ENCODE measurements at places on chromosomes 1 and 21. TPM values are rescaled to one million over a fixed set of nuclear protein-coding genes. Genes with fewer than 3 reads are reported as not detected.

RGS16 gene
- 8.7 TPM for polyA plus RNA-seq

OR10J1 gene
- polyA plus RNA-seq = not detected

DNA sequence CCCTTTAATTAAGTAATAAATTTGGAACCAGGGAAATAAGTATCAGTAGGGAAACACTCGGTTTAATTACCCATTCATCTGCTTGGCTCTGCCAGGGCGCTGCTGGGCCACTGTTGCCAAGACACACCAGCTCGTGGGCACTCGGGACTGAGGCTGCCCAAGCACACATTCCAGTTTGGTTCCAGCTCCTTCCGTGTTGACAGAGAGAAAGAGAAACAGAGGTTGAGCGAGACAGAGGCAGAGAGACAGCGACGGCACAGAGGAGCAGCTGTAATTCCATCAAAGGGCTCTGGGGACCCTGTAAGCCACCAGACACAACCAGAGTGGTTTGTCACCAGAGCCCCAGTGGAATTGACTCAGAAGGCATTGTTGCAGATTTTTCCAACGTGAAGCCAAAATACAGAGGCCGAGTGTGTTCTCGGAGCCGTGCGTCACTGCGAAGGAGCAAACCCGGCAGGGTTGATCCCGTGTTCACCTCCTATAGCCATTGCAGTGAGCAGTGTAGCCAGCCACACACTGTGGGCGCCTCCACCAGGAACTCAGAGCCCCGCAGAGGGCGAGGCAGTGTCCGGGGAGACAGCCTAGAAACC lies 33.5 kb downstream of the SYF2 start:
- no peak for DNase-seq

- DNase-seq = no peak
These were observed 10.6 kb downstream of the PADI1 start for GRCh38 chr1:17215545-17215890.

DNA sequence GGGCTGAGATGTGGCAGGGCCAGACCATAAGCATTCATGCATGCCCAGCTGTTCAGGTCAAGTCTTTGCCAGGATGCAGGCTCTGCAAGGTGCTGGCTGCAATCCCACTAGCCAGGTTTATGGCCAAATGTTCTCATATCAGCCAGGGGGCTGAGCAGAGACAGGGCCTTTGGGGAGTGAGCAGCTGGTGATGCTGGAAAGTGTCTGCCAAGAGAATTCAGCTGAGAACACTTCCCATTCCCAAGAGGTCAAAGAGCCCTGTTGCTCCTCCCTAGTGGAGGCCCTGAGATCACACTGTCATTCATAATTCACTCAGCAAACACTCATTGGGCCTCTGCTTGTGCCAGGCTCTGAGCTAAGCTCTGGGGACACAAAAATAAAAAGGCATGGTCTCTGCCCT lies 150.3 kb downstream of the DMRTA2 start:
- no peak for DNase-seq

- DNase-seq = no peak
These were observed 8.5 kb downstream of the ZBTB48 start for GRCh38 chr1:6588128-6588892.

DNA sequence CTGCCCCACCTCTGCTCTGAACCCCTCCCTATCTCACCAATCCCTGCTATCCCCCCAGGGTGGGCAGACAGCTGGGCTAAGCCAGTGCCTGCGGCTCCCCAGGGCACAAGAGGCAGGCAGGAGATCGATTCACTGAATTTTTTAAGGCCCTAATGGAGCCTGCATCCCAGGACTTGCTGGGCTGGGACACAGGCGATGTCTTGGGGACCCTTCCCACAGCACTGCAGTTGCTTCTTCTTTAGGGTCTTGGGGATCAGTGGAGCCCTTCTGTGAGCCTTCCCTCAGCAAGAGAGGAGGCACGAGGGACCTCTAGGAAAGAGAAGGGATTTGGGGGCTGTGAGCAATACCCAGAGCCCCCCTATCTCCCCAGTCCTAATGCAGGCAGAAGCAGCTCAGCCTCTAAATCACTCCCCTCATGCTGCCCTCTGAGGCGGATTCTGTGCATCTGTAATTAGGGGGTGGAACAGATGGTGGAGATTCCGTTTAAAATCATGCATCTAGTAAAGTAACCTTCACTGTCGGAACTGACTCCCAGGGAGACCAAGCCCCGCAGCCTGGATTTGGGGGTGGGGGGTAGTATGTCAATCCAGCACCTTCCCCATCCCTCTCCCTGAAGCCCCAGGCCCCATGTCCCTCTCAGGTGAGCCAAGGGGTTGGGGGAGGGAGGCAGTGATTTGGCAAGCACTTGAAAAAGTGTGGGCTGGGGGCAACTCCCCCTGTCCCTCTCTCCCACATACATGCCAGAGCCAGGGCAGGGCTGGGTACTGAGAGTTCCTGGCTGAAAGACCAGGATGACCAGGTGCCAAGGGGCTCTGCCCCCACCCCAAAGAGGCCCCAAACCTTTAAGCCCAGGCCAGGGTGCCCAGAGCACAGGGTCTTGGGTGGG lies 10.0 kb downstream of the AHDC1 start:
- DNase-seq = no peak
